A172 (cell line): ENCODE measurements at places on chromosomes 13 and 19. TPM values are rescaled to one million over a fixed set of nuclear protein-coding genes. Genes with fewer than 3 reads are reported as not detected.

CYP2F1 gene
- not detected in 2 replicates for total RNA-seq

TIMM29 gene
- total RNA-seq = 45.6 and 56.0 TPM in 2 replicates

- no peak for DNase-seq
Observed at GRCh38 chr13:90396266-90396665, 951.2 kb upstream of the MIR17HG start.

ZNF492 gene
- total RNA-seq = 0.05 TPM in 2 replicates
